Stimulated activated CD8-positive, alpha-beta memory T cell treated with anti-CD3 and anti-CD28 coated beads, Interleukin-7, amount 100 ng/mL, for 1 hour (primary cell): ENCODE measurements at places on chromosomes 1 and 21.
A peak's percentile ranks its signal among the peaks of the same experiment; 100 is the strongest.

DNA sequence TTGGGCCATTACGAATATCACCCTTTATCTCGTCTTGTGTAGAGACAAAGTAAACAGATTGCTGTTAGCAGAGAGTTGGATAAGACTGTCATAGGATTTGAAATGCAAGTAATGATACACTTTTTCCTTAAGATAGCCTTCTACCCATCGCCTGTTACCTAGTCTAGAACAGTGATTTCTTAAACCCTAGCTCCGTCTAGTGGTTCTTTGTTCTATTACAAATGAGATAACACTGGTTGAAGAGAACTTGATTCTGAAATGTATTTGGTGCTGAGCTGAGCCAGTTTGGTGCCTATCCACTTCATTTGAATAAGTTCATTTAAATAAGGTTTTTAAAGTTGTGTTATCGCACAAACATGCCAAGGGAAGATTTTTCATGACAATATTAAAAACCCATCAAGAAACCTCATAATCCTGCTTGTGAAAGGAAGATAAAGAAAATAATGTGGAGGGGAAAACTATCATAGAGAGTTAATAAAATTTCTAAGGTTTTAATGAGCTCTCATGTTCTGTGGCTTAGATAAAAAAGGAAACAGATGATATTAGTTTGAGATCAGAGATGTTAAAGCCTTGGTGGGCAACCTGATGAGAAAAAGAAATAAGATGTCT is 1.5 kb upstream of the KCNH1 start:
- DNase-seq, result no peak

- no peak for DNase-seq
Measured at GRCh38 chr1:172585348-172585747, 52.4 kb downstream of the SUCO start.

- DNase-seq, result no peak
Measured at GRCh38 chr1:23791516-23792047, 637 bp downstream of the LYPLA2 start.

- DNase-seq, result no peak
Measured at GRCh38 chr21:29351691-29352090, 53.0 kb downstream of the BACH1 start.

- DNase-seq, result peak; percentile 54
Measured at GRCh38 chr1:113871597-113872113, at the start of gene PTPN22. TSS of gene PTPN22 (minus strand) at chr1:113871712.

- DNase-seq, result no peak
Measured at GRCh38 chr1:92346866-92347640, 48.2 kb downstream of the RPAP2 start.

- no peak for DNase-seq
Measured at GRCh38 chr1:206693592-206693991, 8.9 kb downstream of the MAPKAPK2 start.

DNA sequence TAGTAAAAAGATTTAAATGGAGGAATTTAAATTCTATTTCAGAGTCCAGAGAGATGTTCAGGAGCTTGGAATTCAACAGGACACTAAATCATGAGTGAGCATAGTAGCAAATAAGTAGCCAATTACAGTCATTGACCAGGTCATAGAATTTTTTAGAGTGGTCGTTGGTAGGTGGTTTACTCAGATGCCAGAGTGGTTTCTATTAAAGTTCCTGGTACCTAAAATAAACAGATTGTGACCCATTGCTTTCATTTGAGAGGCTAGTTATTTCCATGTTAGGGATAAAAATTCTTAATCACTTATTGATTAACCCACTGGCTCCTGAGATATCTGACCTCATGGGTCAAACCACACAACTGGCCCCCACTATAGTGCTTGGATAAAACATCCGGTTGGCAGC is 201.3 kb downstream of the ASTN1 start:
- DNase-seq, result no peak

GRCh38 chr1:212053993-212054392 is 18.4 kb downstream of the DTL start:
- no peak for DNase-seq

DNA sequence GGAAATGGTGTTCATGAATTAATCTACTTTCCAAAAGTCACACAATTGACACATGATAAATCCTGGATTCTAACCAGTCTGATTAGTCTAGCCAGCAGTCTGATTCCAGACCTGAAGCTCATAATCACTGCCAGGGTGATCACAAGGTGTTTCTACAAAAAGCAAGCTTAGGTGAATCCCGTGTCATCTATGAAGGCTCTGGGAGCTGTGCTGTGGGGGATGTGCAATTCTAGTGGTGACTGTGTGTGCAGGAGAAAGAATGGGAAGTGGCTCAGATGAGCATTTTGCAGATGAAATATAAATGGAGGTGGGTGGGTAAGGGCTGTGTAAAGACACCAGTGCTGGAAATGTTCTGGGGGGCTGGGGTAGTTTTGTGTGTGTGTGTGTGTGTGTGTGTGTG is 1.8 kb upstream of the NPPB start:
- DNase-seq, result no peak

DNA sequence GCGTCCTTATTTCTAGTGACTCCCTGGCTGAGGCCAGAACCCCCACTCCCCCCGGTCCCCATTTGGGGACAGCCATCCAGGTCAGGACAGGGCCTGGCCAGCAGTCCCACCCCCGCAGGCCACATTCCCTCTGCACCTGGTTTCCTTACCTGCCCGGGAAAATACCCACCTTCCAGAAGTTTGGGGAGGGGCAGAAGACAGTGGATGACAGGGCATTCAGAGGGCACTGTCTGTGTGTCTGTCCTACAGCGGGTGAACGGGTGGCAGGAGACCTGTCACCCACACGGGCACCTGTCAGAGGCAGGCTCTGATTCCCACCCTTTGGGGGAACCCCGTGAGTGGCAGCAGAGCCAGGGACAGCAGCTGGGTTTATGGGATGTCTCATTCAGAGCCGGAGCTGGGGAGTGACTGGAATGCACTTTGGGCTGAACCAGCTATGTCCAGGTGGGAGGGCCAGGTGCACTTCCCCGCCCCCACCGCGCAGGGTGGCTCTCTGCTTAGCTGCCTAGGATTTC is 2.0 kb downstream of the ARHGEF16 start:
- no peak for DNase-seq

GRCh38 chr1:8839990-8840389 is 22.6 kb upstream of the RERE start:
- DNase-seq, result no peak

DNA sequence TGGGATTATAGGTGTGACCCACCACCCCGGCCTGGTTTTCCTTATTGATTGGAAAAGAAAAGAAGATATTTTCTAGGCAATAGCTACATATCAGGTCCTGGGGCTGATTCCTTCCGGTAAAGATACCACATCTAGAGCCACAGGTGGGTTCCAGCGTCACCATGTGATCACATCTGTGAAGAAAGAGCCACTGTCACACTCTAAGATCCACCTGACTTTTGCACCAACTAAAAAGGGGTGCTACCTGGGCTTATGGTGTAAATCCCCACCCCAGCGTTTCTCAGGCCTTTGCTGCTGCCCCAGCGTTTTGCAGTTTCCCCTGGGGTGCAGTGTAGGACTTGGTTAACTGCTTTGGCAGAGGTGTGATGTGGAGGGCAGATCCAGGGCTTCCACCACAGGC is 22.3 kb upstream of the PDE9A start:
- no peak for DNase-seq

DNA sequence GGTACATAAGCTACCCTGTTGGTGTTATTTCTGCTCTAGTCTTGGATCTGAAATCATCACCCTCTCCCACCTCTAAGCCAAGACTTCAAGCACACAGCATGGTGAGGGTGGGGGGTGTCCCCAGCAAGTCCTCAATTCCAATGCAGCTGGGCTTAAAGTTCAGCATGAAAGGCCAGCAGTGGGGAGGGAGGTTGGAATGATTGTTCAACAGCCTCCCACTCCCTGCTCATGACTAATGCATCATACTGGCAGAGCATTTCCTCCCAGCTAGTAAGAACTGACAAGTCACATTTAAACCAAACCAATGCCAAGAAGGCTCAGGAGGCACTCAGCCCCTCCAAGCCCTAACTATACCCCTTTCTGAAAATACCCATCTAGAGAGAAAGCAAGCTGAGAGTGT is 50.1 kb downstream of the TIAM1 start:
- DNase-seq, result no peak

DNA sequence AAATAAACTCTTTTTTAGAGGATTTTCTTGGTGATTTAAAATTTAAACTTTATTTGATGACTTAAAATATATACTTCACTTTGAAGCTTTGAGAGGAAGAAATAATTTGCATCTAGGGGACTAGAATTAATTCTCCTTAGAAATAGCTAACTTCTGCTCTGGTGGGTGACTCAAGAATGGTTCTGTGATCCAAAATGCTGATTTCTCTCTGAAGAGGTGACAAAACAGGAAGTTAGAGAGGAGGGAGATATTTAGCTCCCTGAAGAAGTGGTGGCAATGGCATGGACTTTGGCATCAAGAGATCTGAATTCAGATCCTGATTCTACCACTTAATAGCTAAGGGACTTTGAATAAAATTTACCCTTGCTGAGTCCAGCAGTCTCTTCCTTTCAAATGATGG is 125.8 kb upstream of the ATP1B1 start:
- no peak for DNase-seq

GRCh38 chr1:29290414-29290985 is 54.2 kb downstream of the PTPRU start:
- no peak for DNase-seq
